NCI-H2171 treated with DMSO at 0.1 percent for 48 hours (cell line): ENCODE measurements at places on chromosomes 4 and X.

DNA sequence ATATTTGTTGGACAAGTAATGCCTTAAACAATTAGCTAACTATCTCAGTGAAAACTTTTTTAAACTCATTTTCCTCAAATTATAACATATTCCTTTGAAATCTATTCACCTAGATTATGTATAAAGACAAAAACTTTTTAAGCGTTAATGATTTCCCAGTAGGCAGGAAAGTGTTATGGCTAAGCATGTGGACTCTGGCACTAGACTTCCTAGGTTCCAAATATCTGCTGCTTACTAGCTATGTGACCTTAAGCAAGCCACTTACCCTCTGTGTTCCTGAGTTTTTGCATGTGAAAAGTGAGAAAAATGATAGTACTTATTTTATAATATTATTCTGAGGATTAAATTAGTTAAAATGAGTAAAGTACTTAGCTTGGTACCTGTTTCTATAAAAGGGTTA, 301.8 kb downstream of the STPG2 start:
- no peak for DNase-seq

GRCh38 chr4:46524751-46525150, 134.8 kb upstream of the GABRA2 start:
- no peak for DNase-seq

GRCh38 chr4:101693842-101694398, 96.6 kb upstream of the BANK1 start:
- DNase-seq, result peak; percentile 61

GRCh38 chr4:101306225-101306624, 41.1 kb downstream of the PPP3CA start:
- DNase-seq, result no peak

DNA sequence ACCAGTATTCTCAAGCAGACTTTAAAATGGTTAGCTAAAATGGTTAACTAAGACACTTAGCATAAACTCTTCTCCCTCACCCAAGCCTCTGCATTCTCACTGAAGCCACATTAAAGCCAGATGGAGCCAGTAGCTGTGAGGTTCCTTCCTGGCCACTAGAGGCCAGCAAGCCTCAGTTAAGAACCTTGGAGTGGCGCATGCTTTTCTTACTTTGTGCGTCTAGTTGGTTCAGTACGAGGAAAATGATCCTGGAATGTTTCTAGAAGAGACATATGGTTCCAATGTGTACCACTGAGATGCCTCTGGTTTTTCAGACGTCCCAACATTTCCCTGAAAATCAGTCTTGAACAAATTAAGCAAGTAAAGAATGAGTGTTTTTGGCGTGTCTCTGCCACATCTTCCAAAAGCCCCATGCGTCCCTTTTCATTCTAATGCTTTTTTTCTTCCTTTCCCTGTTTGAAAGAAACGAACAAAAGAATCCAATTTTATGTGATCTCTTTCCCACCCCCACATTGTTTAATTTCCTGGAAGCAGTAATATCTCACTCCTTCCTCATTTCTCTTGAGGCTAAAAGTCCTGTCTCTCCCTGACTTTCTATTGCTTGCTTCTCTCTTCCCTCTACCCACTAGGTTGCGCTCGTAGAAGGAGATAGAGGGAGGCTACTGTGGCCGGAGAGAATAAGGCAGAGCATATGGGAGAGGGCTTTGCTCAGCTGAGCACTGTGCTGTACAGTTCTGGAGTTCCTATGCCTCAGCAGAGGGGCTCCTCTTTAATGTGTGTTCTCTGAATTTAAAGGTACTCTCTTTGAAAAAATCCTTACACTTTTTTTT, 82.9 kb upstream of the TAB3 start:
- DNase-seq, result peak; percentile 1

- no peak for DNase-seq
These were observed 35.7 kb upstream of the APLN start for GRCh38 chrX:129690435-129690834.

- DNase-seq, result no peak
These were observed 6.5 kb downstream of the DOK7 start for GRCh38 chr4:3469386-3470243.

- no peak for DNase-seq
These were observed 1028.1 kb downstream of the C4orf33 start for GRCh38 chr4:130124066-130124465.

DNA sequence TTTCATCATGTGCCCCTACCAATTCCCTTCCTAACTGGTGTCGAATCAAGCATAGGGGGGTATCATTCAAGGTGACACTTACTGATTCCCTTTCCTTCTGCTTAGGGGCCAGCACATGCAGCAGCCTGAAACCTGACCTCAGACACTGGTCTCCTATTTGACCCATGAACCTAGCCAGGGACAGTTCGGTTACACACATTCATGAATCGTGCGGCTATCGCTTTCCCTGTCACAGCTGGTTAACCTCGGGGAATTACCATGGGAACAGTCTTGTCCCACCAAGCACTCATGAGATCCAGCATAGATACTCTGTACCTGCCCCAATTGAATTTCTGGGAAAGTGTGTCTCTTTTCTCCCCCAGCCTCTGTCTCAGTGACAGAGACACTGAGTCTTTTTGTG, 140.4 kb downstream of the ZNF674 start:
- DNase-seq, result no peak

DNA sequence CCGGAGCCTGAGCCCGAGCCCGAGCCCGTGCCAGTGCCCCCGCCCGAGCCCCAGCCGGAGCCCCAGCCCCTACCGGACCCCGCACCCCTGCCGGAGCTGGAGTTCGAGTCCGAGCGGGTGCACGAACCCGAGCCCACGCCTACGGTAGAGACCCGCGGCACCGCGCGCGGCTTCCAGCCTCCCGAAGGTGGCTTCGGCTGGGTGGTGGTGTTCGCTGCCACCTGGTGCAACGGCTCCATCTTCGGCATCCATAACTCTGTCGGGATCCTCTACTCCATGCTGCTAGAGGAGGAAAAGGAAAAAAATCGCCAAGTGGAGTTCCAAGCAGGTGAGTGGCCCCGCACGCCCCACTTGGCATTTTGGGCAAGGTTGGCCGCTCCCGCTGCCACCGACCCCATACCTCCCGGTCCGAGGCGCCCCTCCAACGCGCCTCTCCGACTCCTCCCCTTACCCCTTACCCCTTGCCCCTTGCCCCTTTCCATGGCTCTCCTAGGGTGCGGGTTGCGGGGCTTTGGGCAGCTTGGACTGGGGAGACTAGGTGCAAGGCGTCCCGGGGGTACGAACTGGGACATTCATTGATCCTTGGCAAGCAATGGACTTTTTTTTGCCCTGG, 553 bp downstream of the SLC16A2 start:
- peak; percentile 22 for DNase-seq

DNA sequence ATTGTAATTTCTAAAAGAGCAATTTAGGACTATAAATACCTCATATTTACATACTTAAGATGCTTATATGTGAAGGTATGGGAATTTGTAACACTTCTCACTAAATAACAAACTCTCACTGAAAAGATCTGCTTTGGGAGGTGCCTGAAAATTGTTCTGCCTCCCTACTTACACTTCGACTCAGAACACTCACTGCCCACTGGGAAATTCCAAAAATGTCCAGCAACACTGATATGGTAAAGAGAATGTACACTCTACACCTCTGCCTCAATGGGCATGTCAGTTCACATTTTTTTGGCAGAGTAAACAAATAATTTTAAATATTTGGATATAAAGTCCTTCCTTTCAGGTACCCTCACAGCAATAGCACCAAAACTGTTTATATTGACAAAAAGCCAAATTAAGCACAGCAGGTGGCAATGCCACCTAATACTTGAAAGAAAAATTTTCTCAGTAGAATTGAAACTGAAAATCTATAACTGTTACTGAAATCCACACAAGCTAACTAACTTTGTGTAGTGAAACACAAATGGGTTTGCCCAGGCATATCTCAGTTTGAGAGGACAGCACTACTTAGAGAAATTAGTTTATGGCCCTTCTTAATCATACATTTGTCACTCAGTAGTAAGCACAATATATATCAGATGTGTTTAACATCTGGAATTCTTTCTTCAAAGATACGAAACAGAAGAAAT, 67.1 kb downstream of the PRDM5 start:
- DNase-seq, result no peak

GRCh38 chrX:56462389-56462788, 101.0 kb upstream of the UBQLN2 start:
- no peak for DNase-seq

GRCh38 chrX:29851857-29852605, 363.3 kb upstream of the MAGEB2 start:
- DNase-seq, result no peak

- DNase-seq, result no peak
These were observed 195.9 kb upstream of the LDB2 start for GRCh38 chr4:17094159-17094875.

- no peak for DNase-seq
These were observed 25.5 kb downstream of the IRF2 start for GRCh38 chr4:184448821-184449220.

GRCh38 chrX:152733261-152733975, at the start of the genes CSAG1 and MAGEA12:
Gene CSAG1, minus strand, starts transcription at chrX:152733721. Its CDS starts 1,261 bp downstream, at chrX:152732460.
Gene MAGEA12, plus strand, starts transcription at chrX:152733757. Its CDS starts 2,405 bp downstream, at chrX:152736162.
- DNase-seq, result no peak

DNA sequence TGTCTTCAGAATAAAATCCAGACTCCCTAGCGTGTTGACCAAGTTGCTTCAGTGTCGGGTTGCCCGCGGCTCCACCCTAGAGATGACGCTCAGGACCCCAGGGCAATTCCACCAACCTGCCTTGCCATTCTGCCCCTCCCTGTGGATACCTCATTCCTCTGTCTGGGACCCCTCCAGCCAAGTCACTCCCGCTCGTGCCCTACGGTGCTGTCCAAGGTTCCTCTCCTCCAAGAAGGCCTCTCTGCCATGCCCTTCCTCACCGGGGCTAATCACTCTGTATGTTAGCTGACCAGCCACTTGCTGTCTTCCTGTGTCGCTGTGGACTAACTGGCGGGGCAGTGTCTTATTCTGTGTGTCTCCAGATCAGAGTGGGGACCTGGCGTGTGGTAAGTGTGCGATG, 46.6 kb downstream of the TENM3 start:
- DNase-seq, result no peak

GRCh38 chrX:646228-646495, 15.6 kb downstream of the SHOX start:
- no peak for DNase-seq

- DNase-seq, result no peak
These were observed 24.9 kb upstream of the SGMS2 start for GRCh38 chr4:107799669-107800450.

- DNase-seq, result no peak
These were observed 74.2 kb downstream of the SMARCA5 start for GRCh38 chr4:143587703-143588102.

GRCh38 chrX:64805683-64806082, 170.6 kb downstream of the ZC4H2 start:
- no peak for DNase-seq

DNA sequence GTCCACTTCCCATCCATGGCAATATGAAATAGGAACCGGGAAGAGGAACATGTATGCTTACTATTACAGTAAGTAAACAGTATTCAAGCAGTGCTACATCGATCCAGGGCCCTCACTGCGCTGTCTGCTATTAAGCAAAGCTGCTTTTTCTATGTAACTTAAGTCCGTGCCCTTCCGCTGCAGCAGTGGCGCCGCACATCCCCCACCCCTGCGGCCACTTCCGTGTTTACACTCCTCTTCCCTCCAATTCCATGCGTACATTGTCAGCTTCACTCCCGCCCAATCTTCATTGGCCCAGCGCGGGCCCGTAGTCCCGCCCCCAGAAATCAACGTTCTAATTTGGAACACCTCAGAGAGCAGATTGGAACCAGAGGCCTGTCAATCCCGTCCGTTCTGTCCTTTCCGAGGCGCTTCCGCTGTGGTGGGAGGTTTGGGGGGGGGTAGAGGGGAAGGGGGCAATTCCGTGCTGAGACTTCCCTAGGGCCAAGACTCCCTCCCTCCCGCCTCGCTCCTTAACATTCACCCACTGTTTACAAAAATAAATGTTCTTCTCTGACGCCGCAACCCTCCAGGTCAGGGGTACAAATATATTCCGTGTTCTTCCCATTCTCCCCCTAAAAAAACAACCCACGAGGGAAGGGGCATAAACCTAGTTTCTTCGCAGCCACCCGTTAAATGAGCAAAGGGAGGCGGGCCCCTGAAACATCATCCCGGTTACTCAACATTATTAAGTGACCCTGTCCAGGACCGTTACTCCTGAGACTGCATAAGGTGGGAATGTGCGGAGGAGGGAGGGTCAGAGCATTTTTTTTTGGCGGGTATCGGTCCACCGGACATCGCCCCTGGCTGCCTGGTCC, 67.4 kb downstream of the NOCT start:
- DNase-seq, result peak; percentile 94
